ENCODE measurements at places on chromosomes 7 and 10. TPM values are rescaled to one million over a fixed set of nuclear protein-coding genes. Genes with fewer than 3 reads are reported as not detected.

DNA sequence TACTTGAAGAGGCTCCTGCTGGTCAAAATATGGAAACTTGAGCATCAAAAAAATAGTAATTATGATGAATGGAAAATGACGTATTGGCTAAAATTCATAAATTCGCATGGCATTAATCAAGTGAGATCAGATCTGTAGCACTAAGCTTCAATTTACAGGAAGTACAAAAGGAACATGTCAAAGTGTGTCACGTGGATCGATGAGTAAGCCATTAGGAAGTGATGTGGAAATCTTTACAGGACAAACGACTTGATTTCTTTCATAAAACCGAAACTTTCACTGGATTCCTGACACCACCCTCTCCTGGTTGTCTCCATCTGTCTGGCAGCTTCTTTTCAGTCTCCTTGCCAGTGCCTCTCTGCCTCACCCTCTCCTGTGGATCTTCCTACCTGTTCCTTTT, 25.8 kb downstream of the AKR1C8 start:
- no peak overlapping the region for H3K27ac ChIP-seq
- no peaks in the 10 kb centered on the region for H3K27me3 ChIP-seq
- no peaks in the 10 kb centered on the region for H3K4me1 ChIP-seq
- H3K36me3 ChIP-seq = no peaks in the 10 kb centered on the region

DNA sequence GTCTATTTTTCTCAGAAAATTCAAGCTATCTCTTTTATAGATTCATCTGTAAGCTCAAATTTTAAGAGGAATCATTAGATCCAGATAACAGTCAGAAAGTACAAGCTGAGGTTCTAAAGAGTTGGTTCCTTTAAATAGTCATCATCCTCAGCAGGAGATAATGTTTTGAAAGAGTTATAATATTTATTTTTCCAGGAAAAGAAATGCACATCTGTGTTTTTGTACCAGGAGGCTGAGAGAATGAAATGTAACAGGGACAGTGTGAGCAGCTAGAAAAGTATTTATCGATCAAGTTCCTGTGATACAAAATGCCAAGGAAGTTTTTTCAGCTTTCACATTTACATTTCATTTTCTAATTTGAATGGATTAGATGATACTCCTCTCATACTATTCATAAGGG, 120.2 kb upstream of the LRRTM3 start:
- no peak for DNase-seq
- H3K4me3 ChIP-seq = no peak overlapping the region
- no peak overlapping the region for H3K27ac ChIP-seq
- H3K27me3 ChIP-seq = no peaks in the 10 kb centered on the region

The CACNA2D1 gene
- 29.1 TPM for total RNA-seq

DNA sequence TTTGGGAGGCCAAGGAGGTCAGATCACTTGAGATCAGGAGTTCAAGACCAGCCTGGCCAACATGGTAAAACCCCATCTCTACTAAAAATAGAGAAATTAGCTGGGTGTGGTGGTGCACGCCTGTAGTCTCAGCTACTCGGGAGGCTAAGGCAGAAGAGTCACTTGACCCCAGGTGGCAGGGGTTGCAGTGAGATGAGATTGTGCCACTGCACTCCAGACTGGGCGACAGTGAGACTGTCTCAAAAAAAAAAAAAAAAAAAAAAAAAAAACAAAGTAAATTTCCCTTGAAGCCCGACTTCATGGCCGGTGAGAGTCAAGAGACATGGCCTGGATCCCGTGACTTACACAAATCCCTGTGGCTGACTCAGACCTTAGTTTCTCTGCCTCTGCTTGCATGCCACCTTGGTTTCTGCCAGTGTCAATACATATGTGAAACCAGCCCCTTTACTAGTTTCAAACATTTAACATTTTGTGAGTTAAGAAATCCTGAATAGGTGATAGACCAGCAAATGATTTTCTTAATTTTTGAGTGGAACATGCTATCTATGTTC, 62.8 kb downstream of the ZEB1 start:
- H3K27ac ChIP-seq = no peak overlapping the region
- H3K4me1 ChIP-seq = no peaks in the 10 kb centered on the region
- H3K4me3 ChIP-seq = no peak overlapping the region
- H3K27me3 ChIP-seq = no peaks in the 10 kb centered on the region
- no peak for DNase-seq

- no peaks in the 10 kb centered on the region for H3K36me3 ChIP-seq
- H3K4me3 ChIP-seq = no peak overlapping the region
- no peak for DNase-seq
- H3K27me3 ChIP-seq = no peaks in the 10 kb centered on the region
- no peak overlapping the region for H3K27ac ChIP-seq
- H3K4me1 ChIP-seq = no peaks in the 10 kb centered on the region
These were observed 36.6 kb downstream of the GTF2IRD1 start for GRCh38 chr7:74489997-74490945.

DNA sequence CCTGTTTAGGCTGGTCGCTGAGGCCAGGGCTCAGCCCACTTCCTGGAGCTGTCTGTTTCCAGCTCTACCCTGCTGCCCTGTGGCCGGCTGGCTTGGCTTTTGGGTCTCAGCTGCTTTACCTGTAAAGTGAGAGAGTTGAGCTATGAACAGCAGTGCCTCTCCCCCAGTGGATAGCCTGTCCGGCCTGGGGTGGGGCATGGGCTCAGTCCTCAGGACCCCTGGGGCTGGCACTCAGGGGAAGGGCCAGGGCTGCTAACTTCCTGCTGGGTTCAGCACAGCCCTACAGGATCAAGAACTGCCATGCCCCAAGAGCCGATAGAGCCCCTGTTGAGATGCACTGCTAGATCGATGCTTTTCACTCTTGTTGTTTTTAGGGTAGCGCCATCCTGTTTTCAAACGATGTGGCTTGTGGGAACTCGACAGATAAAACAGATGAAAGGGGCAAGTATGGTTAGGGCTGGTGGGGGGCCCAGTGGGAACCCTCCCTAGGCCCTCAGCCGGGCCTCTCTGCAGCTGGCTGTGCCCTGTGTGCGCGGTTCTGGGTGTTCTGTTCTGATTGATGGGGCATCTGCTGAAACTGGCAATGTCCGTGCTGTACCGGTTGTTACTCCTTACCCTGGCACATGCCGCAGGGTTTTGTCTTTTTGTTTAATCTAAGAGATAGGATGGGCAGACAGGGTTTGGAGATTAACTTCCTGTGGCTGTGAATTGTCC, 10.0 kb upstream of the SFRP5 start:
- H3K4me3 ChIP-seq = no peak overlapping the region
- peaks cover 22% of the 10 kb centered on the region for H3K4me1 ChIP-seq
- DNase-seq = no peak
- H3K27ac ChIP-seq = no peak overlapping the region

GRCh38 chr7:127252778-127253280, at the start of gene GRM8:
Gene GRM8, minus strand, starts transcription at chr7:127252941.
- no peak within 1 kb of the TSS for H3K27ac ChIP-seq
- no peaks in the 10 kb centered on the region for H3K36me3 ChIP-seq
- H3K27me3 ChIP-seq = no peaks in the 10 kb centered on the region
- peaks cover 7% of the 10 kb centered on the region for H3K4me1 ChIP-seq
- peak within 1 kb of the TSS; percentile 80 for H3K4me3 ChIP-seq
- peak; percentile 76 for DNase-seq
